ENCODE measurements at places on chromosomes 6 and 20. TPM values are rescaled to one million over a fixed set of nuclear protein-coding genes. Genes with fewer than 3 reads are reported as not detected.

Gene PACRG
- polyA plus RNA-seq: 2.7 TPM

Gene TCF21
- 0.63 TPM for polyA plus RNA-seq

Gene CD40
- polyA plus RNA-seq: 8.6 TPM

Gene DACT2
- 0.10 TPM for polyA plus RNA-seq

Gene CTCFL
- not detected for polyA plus RNA-seq

Gene C20orf144
- not detected for polyA plus RNA-seq

Gene EFCAB8
- polyA plus RNA-seq: not detected

Gene ARMC2
- 5.3 TPM for polyA plus RNA-seq

Gene HLA-G
- polyA plus RNA-seq: 0.88 TPM

Gene GRIK2
- polyA plus RNA-seq: 0.82 TPM

Gene BTNL2
- polyA plus RNA-seq: not detected

Gene ALDH8A1
- polyA plus RNA-seq: 0.75 TPM
